ENCODE measurements at places on chromosomes 13 and 19. TPM values are rescaled to one million over a fixed set of nuclear protein-coding genes. Genes with fewer than 3 reads are reported as not detected.

DNA sequence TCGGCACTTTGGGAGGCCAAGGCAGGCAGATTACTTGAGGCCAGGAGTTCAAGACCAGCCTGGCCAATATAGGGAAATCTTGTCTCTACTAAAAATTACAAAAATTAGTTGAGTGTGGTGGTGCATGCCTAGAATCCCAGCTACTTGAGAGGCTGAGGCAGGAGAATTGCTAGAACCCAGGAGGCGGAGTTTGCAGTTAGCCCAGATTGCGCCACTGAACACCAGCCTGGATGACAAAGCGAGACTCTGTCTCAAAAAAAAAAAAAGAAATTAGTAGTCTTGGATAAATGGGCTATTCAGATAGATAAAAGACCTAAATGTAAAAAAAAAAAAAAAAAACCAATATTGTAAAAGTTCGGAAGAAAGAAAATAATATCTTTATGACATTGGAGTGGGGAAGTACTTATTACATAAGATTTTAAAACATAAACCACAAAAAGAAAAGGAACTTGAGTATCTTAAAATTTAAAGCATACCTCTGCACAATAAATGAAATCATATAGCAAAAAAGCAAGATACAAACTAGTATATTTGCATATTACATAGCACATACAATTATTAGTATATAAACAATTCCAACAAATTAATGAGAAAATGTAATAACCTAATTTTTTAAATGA, 26.7 kb upstream of the RNASEH2B start:
- no peak for DNase-seq

DNA sequence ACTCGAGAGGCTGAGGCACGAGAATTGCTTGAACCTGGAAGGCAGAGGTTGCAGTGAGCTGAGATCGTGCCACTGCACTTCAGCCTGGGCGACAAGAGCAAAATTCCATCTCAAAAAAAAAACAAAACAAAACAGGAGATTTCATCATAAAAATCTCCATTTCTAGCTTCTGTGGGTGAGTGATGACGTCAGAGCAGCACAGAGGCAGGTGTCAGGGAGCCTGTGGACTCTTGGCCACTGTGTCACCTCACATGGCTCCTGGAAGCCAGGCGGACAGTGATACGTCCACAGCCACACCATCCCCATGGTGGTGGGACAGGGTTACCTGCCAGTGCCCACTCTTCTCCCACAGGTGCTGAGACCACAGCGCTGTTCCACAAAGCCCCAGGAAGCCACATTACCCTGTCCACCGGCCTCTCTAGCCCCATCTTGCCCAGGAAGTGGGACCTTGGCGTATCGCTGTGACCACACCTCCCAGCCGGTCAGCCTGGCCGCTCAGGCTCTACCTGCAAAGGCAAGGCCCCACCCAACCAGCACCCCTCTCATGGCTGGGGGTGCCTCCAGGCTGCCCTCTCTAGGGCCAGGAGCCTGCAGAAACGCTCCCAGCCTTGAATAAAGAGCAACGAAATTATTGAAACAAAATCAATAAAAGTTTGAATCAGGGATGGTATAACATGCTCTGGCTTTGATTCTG, 2.5 kb upstream of the FXYD3 start:
- DNase-seq: no peak

GRCh38 chr13:94157705-94158218, 321.7 kb downstream of the DCT start:
- DNase-seq: peak; percentile 60

DNA sequence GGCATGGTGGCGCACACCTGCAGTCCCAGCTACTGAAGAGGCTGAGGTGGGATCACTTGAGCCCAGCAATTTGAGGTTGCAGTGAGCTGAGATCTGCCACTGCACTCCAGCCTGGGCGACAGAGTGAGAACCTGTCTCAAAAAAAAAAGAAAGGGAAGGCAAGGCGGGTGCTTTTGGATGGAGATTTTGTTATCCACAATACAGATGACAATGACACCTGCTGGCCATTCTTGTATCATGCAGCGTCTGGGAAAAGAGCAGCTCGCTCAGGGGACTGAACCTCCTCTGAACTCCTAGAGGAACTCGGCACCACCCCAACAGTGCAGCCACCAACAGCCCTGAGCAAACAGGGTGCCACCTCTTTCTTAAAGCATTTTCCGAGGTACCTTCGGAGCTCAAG, 22.8 kb downstream of the HAUS8 start:
- DNase-seq: peak; percentile 63

DNA sequence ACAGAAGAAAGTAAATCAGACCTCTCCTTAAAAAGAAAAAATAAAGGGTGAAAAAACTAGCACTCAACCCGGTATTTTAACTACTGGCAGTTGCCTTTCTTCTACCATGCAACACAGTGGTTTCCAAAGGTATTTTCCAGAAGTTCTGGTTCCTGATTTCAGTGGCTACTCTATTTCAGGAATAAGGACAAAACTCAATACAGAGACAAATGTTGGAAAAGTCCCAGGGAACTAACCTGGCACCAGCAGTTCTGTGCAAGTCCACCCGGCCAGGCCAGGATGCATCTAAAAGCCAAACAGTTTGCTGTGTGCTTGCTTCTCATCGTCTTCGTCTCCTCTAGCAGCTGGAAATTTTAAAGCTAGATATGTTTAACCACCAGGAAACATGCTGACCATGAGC, 52.5 kb downstream of the FOXO1 start:
- DNase-seq: no peak

Gene CRB3
- 15.6 TPM for total RNA-seq

Gene FPR1
- 6.2 TPM for total RNA-seq

Data from MCF 10A (cell line).